ENCODE measurements at places on chromosomes 13 and 19.

DNA sequence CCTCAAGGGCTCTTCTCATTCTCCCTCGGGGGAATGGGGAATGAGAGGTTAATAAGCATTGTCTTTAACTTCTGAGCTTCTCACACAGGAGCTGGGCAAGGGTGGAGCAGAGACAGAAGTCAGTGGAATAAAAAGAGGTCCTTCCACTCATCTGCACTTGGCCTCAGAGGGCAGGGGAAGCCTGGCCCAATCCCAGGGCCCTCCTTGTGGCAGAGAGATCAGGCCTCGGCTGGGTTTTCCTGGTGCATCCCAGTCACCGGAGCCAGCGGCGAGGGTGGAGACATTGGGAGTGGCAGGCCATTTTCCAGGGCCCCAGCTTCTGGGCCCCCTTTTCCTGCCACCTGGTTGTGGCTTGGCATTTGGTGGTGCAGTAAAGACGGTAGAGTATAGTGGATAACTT is 10.6 kb downstream of the CALM3 start:
- no peak for DNase-seq

GRCh38 chr19:46586294-46586693 is 14.8 kb upstream of the CALM3 start:
- DNase-seq: no peak

DNA sequence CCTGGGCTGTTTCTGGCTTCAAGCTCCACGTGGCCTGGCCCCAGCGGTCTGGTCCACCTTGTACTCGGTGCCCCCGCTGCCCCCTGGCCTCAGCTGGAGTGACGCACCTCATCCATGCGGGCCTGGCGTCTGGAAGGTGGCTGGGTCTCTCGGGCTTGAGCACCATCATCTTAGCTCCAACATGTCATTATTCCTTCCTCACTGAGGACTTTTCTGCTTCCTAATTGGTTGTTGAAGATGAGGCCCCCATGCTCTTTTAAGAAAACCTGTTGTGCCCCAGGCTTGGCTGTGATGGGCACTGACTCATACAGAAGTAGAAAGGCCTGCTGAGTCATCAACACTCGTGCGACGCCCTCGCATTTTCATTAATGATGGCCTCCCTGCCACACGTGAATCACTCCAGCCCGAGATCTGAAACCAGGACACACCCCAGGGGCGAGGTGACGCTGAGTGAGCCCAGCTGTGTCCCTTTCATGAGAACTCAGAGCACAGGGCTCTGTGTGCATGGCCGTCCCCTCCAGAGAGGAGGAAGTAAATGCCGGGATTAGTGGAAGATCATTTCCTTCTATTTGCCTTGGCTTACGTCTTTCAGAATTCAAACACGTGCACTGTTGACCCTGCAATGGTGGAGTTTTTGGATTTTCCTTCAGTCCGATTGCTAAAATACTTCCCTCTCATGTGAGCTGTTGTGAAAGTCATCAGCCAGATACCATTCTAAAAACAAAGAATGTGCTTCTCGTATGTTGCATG is 14.0 kb upstream of the GJA3 start:
- no peak for DNase-seq

DNA sequence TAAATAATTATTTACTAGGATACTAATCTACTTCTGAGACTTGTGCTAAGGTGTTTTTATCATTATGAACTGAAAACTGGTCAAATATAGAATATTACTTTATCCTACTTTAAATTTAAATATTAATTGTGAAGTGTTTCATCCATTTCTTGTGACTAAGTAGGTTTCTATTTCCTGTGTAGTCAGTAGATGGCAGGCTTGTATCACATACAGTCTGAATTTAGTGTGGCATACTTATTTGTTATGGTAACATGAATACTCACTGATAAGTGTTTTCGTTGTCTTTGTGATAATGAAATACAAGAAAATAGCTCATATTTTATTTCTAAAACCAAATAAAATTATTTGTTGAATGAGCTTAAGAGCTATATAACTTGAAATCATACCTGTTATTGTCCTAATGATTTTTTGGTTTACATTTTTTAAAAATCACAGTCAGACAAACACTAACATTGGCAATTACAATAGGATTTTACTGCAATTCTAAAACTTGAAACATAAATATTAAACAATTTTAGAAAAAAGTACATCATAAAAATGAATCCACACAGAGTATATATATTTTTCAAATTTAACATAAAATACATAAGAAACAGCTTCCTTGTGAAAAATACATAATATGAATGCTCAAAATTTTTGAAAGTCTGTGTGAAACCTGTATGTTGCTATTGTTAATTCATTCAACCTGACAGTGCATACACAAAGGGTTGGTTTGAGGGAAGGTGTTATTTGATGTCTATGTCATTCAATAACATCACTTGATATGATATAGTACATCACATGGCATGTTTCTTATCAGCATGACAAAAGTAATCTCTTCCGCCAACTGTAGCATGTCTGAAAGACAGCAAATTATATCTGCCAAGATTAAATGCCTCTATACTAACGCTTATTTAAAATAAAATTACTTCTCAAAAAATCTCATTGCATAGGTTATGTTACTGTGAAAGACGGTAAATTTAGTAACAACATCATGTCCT is 904.8 kb upstream of the PCDH20 start:
- DNase-seq: no peak

- no peak for DNase-seq
These were observed 1646.0 kb downstream of the PCDH9 start for GRCh38 chr13:65584126-65584525.

DNA sequence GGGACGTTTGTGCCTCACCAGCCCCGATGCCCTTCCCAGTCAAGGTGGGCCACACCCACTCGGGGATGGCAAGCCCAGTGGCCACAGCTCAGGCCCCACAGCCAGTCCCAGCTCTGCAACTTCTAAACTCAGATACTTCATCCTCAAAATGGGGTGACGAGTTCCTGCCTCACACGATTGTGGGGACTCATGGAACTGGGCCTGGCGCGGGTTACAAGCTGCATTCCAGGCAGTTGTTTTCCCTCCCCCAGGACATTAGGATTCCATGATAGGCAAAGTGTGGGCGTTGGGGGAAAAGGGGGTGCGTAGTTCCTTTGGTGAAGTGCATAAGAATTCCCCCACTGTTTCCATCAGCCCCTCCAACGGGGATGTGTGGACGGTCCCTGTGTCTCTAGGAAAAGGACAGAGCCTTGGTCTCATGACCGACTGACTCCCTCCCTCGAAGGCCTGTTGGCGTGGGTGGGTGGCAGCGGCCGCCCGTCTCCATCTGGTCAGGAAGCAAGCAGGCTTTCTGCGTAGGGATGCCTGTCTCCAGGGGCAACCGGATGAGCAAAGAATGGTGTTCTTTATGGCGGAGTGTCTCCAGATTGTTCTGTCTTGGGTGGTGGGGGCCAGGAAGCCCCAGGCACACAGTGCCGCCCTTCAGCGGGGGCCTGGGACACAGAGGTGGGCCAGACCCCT is 21.1 kb upstream of the NPAS1 start:
- no peak for DNase-seq

DNA sequence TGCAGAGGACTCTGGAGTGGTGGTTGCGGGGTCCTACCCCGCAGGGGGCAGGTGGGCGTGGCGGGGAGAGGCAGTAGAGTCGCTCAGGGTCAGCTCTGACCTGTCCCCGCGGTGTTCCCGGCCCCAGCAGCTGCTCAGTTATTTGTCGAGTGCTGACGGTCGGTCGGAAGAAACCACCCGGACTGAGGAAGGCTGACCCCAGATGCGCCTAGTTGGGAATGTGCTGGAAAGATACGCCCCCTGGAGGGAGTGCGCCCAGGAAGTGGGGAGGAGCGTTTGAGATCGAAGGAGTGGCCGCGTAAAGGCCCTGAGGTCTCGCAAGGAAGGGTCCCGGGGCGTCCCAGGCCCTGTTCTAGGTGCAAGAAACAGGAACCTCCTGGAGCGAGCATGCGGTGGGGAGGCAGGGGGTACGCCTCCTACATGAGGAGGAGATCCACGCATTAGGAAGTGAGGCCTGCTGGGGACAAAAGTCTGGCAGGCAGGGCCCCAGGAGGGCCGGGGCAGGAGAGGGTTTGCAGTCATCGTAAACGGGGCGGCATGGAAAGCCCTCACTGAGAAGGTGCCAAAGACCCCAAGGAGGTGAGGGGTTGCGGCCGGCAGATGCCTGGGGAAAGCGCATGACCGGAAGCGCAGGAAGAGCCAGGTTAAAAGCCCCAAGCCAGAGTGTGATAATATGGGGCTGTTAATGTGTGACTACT is 9.2 kb downstream of the CCDC8 start:
- peak; percentile 27 for DNase-seq
